ENCODE measurements at places on chromosomes 11 and 22.

- no peak for DNase-seq
Measured at GRCh38 chr11:28209906-28210305, 101.7 kb downstream of the METTL15 start.

DNA sequence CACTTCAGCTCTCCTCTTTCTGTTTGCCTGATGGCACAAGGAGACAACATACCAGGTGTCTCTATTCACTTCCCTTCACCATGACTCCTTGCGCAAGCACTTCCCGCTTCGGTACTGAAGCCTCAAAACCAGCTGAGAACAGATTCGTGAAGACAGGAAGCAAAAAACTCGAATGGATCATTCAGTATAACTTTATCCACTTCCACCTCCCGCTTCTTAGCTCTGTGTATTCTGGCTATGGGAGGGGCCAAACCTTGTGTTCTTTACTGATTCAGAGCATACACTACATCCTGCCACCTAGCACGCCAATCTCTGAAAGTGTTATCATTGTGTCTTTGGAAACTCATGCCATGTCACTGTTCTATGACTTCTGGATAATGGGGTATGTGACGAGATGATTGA, 62.2 kb upstream of the ADA2 start:
- DNase-seq, result no peak

DNA sequence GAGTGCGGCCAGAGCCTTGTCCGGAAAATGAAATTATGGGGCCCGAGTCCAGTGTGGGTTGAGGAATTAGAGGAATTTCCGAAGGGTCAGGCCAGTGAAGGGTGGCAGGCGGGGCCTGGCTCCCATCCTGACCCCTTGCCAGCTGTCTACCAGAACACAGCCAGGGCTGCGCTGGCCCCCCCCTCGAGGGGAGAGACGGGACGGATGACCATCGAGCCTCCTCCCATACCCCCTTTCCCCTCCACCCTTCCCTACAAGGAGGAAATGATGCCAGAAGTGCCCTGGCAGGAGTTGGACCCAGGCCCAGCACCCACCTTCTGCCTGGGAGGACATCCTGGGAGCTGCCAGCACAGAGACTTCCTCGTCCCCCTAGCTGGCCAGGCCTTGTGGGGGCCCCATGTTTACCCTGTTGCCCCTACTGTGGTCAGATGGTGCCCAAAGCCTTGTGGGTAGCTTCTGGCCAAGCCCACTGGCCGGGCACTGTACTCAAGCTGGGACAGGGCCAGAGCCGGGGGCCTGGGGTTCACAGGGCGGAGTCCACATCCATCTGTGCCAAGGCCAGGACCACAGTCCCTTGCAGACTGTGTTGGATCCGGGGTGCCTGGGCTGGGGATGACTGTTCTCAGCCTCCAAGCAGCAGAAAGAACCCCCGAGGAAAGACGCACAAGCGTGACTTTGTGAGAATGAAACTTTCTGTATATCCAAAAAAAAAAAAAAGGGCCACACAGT, 20.8 kb downstream of the ARVCF start:
- DNase-seq, result no peak

- no peak for DNase-seq
Measured at GRCh38 chr11:72971192-72971967, 157.2 kb downstream of the ATG16L2 start.

DNA sequence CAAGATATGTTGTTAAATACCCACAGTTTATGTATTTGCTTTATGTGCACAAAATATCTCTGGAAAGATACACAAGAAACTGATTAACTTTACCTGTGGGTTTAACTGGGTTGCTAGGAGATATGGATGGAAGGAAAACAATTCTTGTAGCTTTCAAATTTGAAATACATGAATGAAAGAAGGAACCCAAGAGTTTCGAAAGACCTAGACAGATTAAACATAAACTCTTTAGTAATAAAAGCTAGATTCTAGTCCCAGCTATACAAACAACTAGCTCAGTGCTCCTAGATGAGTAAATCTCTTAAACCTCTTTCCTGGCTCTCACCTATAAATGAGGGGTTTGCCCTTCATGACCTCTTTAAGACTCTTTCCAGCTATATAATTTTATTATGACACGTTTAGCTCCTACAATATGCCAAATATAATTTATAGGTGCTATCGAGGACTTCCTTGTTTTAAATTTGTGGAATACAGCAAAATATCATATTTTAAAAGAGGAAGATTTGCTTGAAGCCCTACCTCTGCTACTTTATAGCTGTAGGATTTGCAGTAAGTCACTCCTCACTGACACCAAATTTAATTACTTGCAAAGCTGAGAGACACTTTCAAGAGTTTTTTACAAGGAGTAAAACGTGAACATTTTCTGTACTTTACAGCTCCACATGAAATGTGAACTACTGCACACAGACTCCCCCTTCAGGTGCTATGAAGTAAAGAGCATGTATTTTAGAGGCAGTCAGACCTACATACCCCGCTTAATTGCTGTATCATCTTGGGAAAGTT, 50.7 kb downstream of the RRAS2 start:
- DNase-seq, result no peak

DNA sequence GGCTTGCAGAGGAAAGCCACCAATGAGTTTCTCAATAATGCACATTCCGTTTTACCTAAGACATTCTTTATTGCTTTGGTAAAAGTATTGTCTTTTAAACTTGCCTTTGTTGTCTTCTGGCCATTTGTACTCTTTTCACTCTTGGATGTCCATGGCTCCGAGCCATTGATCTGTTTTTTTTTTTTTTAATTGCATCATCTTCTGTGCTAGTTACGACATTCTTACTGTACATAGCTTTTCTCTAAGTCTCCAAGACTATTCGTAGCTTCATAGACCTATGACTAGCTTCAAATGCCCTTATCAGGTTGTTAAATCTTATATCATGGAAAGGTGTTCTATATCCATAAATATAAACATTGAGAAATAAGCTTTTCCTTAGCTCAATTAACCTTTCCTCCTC, 1522.6 kb downstream of the FAM181B start:
- no peak for DNase-seq

DNA sequence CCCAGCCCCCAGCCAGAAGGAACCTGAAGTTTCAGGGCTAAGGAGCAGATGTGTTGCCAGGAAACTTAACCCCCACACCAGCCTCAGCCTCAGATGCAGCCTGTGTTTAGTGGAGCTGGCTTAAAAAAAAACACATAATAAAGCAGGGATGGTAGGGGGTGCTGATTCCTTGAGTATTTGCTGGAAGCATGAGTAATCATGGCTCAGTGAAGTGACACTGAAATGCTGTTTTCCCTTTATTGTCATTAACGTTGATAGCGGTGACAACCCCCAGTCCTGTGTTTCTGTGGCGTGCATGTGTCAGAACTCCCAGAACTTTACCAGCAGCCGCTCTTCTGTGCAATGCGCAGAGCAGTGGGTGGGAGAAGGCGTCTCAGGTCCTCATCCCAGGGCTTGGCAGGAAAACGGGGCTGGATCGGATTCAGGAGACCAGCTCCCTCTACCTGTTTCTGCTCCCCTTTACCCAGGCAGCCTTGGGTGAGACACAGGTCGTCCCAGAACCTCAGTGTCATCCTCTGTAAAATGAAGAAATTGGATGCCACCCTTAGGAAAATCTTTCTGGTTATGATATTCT, 1282.1 kb downstream of the TBC1D22A start:
- no peak for DNase-seq

- no peak for DNase-seq
Measured at GRCh38 chr11:128568166-128568778, 19.1 kb downstream of the ETS1 start.

DNA sequence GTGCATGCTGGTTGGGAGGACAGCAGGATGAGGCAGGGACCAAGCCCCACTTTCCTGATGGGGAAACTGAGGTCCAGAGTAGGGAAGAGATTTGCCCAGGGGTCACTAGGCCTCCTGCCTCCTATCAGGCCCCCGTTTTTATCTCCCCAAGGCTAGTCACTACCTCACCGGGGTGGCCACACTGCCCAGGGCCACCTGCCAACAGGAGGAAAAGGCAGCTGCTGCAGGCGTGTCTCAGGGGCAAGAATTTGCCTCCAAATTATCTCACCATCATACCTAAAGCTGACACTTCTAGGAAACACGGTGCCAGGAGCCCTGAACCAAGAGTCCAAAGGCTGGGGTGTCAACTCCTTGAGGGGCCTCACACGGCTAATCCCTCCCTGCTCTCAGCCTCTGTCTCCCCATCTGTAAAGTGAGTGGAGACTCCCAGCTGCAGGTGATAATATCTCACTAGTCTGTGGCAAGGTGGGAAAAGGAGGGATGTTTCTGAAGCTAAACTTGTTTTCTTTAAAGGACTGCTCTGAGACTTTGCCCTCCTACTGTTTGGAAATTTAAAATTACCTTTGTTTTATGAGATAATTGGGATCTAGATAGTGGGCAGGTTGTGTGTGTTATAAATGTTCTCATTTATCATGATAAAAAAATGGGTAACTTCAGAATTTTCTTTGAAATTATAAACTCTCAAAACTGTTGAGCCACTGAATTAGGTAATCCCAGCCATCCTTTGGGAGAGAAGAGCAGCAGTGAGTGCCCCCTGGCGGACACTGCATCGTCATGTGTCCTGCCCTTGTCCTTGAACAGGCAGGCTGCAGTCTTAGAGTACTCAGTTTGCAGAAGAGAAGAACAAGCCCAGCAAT, 60.0 kb downstream of the MYO7A start:
- peak; percentile 74 for DNase-seq

DNA sequence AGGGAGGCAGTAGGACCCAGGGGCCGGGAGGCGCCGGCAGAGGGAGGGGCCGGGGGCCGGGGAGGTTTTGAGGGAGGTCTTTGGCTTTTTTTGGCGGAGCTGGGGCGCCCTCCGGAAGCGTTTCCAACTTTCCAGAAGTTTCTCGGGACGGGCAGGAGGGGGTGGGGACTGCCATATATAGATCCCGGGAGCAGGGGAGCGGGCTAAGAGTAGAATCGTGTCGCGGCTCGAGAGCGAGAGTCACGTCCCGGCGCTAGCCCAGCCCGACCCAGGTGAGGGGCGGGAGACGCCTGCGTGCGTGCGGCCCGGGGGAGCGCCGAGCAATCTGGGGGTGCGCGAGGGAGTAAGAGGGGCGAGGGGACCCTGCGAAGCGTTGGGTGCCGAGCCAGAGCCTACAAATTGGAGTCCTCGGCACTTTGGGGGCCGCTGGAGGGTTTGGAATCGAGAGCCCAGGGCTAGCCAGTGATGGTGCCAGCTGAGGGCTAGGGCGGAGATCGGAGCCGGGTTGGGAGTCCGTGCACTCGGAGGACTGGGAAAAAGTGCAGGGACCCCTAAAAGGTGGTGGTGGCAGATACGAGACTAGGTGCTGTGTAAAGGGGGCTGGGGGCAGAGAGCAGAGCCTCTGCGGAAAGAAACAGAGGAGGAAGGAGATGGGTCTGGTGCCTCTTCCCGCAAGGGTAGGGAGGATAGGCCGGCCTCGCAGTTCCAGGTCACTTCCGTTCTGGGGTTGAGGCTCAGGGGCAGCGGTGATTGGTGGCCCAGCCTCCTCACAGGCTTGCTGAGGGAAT, at the start of gene SERPINH1:
Gene SERPINH1 (plus strand): TSS at position 206 of the 788 bp plus-strand sequence. CDS start 4,097 bp downstream, outside the sequence.
- peak; percentile 67 for DNase-seq

DNA sequence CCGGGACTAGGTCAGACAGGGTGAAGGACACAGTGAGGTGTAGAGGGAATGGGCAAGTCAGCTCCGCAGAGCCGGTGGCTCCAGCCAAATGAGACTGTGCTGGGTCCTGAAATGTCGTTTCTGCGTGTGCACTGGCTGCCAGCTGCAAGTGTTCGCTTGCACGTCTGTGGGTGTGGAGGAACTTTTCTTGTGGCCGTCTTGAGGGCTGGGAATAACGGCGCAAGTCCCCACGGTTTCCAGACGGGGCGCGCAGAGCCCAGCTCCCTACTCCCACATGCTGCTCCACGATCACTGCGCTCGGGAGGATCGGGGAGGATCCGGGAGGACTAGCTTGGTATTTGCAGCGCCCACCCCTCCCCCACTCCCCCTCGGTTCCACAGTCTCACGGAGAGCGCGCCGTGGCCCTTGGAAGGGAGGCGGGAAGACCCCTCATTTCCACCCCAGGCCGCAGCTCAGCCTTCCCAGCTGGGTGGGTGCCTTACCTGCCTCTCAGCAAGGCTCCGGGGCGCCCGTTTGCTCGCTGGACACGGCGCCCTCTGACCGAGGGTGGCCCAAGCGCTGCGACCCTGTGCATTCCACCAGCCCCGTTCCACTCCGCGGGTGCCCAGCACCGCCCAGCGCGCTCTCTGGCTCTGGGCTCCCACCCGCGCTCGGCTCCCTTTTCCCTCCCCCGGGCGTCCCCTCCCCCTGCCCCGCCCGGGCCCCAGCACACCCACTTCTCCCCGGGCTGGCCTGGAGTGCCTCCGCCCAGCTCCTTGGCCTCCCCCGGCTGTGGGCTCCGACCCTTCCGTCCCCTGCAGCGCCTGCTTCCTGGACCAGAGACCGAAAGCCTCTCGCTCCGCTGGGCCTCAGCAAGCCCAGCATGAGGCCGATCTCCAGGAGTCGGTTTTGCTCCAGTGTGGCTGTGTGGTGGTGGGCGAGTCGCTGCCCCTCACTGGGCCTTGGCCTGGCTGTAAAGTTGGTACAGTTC, at the start of gene KCNE3:
Gene KCNE3 (minus strand): TSS at position 634 of the 970 bp plus-strand sequence. CDS start 9,986 bp downstream, outside the sequence.
- DNase-seq, result no peak

DNA sequence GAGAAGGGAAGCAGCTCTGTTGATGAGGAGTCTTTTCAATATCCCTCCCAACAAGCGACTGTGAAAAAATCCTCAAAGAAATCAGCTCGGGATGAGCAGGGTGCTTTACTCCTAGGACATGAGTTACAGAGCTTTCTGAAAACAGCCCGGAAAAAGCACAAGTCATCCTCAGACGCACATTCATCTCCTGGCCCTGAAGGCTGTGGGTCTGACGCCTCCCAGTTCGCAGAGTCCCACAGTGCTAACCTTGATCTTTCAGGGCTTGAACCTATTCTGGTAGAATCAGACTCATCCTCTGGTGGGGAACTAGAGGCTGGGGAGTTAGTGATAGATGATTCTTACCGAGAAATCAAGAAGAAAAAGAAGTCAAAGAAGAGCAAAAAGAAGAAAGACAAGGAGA, 7.7 kb downstream of the HMGXB4 start:
- no peak for DNase-seq

GRCh38 chr11:57156928-57157327, 24.8 kb upstream of the LRRC55 start:
- no peak for DNase-seq

- no peak for DNase-seq
Measured at GRCh38 chr22:25970999-25971811, 198.1 kb upstream of the SEZ6L start.

DNA sequence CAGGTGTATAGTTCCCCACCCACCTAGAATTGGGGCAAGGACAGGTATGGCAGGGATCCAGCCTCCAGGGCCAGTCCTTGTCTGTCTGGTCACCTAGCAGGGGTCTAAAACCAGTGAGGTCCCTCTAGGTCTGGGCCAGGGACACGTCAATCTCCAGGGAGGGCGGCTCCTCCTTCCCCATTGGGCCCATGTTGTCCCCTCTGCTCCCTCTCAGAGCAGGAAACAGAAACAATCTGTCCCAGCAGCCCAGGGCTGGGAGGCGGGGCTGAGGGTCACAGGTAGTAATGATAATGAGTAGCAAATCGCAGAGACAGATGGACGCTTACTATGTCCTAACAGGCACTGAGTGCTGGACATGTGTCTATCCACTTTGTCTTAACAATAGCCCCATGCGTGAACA, 22.8 kb upstream of the SYT7 start:
- DNase-seq, result no peak

DNA sequence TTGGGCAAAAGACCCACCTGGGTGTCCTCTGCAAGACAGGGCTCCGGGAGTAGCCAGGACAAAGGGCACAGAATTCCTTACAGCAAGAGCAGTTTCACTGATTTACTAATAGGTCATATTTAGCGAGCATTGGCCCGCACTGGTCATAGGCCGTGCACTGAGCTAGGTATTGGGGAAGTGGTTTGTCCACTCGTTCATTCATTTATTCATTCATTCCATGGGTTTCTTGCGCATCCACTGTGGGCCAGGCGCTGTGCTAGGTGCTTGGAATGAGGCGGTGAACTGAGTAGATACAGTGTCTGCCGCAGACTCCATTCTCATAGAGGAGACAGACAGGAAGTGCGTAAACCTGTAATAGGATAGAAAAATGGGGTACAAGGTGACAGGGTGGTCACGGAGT, 13.2 kb upstream of the LINC01488 start:
- no peak for DNase-seq

All from amniotic stem cell (primary cell).